ENCODE measurements at places on chromosomes 4 and X. TPM values are rescaled to one million over a fixed set of nuclear protein-coding genes. Genes with fewer than 3 reads are reported as not detected.

The NUDT11 gene
- total RNA-seq: 1.8 TPM

The CENPU gene
- 49.7 TPM for total RNA-seq

The PPP1R2C gene
- total RNA-seq: not detected

The HOPX gene
- 58.7 TPM for total RNA-seq

The CENPVL2 gene
- not detected for total RNA-seq

The CYBB gene
- total RNA-seq: 0.25 TPM

- DNase-seq: peak; percentile 26
Observed at GRCh38 chrX:106862972-106863688, 40.0 kb downstream of the RIPPLY1 start.

DNA sequence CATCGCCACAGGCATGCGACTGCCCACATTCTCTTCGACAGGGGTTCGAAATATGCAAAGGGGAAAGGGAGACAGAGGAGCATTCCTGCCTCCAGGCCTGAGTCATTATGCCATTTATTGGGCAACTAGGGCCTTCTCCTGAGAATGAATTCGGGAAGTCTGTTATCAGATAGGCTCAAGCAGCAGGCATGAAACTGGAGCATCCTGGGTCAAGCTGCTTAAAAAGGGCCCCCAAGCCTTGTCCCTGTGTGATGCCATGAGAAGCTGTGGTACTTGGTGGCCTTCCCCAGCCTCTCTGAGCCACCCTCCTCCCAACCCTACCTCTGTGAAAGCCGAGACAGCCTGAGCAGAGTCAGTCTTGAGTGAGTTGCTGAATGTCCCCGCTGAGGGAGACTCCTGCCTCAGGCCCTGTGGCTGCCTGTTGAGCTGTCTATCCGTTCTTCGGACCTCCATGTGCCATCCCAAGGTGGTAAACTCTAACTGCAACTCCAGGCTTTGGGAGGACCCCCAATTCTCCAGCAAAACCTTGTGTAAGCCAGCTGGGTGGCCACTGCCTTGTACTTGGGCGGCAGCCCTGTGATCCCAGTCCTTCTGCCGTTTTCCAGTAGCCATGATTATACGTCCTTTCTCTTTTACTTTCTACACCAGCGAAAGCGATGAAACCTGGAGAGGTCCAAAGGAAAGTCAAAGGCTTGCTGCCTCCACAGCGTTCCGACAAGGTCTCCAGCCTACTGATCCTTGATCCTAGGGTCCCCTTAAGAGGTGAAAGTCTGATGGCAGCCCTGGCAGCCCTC is 37.7 kb downstream of the NBDY start:
- no peak for DNase-seq

DNA sequence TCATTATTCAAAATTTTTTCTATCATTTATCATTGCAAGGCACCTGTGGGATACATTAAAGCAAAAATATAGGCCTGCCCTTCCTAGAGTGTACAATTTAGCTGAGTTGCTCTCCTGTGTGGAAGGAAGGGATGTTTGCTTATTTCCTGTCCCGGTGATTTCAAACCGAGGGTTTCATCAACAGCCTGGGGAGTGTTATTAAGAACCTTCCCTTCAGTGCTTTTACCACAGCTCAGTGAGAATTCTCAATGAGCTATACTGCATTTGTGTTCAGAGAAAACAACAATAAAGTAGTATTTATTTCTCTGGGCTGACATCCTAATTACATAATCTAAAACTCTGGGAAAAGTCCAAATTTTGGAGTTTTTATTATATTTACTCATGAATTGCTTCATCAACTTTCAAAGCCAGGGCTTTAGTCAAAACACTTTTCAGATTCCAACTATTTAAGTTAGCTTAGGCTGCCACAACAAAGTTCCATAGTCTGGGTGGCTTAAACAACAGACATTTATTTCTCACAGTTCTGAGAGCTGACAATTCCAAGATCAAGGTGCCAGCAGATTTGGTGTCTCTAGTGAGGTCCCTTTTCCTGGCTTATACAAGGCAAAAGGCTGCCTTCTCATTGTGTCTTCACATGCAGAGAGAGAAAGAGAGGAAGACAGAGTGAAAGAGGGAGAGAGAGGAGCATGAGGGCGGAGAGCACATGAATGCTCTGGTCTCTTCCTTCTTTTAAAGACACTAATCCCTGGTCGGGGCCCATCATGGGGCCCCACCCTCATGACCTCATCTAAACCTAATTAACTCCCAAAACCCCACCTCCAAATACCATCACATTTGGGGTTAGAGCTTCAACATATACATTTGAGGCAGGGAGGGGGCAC is 62.6 kb downstream of the MMRN1 start:
- DNase-seq: no peak

DNA sequence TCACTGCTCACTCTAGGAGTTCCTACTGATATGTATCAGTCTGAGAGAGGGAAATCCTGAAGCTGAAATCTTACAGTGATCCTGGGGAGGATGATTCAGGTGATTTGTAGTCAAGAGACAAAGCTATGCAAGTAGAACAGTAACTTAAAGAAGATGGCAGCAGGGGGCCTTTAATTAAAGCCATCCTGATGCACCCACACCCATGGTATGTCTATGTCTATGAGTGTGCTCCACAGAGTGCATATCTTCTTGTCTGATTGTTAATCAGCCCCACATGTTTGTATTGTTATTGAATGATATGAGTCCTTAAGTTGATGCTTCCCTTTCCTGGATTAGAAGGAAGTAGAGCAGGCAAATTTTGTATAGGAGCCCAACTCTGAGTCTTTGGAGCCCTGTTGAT is 78.8 kb downstream of the NHS start:
- DNase-seq: no peak

GRCh38 chr4:122899682-122900081 is 22.7 kb downstream of the NUDT6 start:
- no peak for DNase-seq

GRCh38 chr4:25111648-25112196 is 48.5 kb downstream of the SEPSECS start:
- DNase-seq: no peak

DNA sequence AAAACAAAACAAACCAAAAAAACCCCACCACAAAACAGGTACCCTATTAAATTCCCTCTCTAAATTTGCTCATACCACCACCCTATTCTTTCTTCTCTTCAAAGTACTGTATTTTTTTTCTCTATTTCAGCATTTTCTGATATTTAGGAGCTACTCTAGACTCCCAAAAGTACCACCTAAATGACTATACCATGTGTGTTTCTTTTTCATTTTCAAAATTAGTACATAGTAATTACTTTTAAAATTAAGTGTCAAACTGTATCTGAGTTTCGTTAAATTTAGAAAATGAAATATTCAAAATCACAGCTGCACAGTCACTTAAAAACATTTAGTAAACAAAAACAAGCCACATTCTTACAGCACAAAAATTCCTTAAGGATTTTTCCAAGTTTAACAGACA is 161.7 kb downstream of the FBXW7 start:
- DNase-seq: no peak

DNA sequence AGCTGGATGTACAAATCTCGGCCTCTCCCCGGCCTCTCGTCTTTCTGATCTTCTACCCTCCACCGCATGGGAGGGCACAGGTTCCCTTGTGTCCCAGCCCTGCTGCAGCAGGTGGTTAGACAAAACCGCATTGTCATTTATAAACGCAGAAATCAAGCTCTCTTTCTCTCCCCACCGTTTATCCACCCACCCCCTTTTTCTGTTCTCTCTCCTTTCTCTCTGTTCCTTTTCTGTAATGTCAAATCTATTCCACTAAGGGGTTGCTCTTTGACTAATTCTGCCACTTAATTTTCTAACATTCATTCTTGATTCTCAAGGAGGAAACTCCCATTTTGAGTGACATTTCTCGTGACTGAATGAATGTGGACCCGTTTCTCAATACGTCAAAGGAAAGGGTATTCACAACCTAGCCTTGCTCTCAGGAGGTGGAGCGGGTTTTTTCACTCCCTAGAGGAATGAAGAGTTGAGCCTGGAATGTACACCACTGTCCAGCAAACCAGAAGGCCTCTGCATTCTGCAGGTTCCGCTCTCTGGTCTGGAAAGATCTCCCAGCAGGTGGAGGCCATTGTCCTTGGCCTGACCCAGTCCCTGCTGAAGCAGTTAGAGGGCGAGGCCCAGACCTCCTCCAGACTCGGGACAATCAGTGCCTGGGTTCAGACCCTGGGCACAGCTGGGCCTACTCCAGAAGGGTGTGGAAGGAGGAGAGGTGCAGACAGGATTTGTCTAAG is 70.9 kb upstream of the ENPP6 start:
- DNase-seq: peak; percentile 75

Data from activated CD8-positive, alpha-beta T cell treated with anti-CD3 and anti-CD28 coated beads for 36 hours (primary cell).